ENCODE measurements at places on chromosomes 6 and 20.
A peak's percentile ranks its signal among the peaks of the same experiment; 100 is the strongest.

DNA sequence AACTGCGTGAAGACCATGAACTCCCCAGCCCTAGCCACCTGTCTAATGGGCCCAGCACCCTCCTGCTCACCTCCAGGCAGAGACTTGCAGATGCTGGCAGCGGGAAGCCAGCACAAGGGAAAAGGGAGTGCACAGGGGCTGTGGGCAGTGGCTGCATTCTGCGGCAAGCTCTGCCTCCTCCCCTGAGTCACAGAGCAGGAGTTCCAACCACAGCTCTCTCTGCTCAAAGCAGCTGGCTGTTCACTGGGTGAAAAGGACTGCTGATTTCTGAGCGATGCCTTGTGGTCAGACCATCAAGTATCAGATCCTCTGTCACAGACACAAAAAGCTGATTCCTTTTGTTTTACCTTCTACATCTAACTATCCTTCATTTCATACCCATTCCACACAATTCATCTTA is 10.5 kb downstream of the NKX2-2 start:
- no peak for DNase-seq

DNA sequence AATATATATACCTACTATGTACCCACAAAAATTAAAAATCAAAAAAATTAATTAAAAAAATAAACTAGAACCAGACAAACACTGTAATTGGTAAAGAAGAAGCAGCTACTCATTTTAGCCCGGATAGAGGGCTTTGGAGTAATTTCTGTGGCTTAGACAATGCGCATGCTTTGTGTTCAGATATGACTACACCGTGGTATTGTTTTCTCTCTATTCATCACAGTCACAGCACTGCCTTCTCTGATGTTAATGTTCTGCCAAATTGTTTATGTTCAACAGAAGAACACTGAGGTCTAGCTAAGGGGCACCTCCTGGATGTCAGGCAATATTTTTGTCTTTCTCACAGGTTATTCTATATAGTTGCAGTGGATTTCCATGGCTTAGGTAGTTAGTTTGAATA is 77.5 kb upstream of the GJE1 start:
- DNase-seq: no peak

DNA sequence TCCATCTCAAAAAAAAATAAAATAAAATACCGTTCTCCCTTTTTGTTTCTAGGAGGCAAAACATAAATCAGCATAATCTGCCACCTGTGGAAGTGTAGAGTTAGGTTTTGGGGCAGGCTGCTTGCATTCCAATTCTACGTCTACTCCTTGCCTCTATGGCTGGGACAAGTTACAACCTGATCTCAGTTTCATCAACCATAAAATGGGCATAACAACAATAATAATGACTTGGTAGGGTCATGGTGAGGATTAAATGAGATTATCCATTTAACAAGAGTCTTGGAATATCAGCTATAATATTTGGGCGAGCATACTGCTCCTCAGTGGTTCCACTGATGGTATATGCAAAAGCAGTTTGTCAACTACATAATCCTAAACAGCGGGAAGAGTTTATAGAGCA is 3.7 kb upstream of the RAE1 start:
- no peak for DNase-seq

DNA sequence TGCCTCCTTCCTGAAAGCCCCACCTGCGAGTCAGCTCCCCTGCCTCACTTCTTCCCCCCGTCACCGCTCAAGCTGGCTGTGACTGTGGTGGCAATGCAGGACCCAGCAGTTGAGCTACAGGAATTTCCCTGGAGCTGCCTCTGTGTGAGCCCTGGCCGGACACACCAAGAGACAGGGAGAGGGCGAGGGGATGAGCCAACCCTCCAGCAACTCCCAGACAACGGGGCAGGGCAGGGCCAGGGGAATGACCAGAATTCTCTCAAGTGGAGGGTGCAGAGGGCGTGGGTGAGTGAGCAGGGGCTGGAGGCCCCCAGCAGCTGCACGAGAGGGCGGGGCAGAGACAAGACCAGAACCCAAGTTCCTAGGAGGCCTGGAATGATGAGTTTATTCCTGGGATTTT is 4.9 kb upstream of the ARFGAP1 start:
- no peak for DNase-seq

- DNase-seq: no peak
These were observed 62.4 kb downstream of the TXNDC5 start for GRCh38 chr6:7848229-7848628.

DNA sequence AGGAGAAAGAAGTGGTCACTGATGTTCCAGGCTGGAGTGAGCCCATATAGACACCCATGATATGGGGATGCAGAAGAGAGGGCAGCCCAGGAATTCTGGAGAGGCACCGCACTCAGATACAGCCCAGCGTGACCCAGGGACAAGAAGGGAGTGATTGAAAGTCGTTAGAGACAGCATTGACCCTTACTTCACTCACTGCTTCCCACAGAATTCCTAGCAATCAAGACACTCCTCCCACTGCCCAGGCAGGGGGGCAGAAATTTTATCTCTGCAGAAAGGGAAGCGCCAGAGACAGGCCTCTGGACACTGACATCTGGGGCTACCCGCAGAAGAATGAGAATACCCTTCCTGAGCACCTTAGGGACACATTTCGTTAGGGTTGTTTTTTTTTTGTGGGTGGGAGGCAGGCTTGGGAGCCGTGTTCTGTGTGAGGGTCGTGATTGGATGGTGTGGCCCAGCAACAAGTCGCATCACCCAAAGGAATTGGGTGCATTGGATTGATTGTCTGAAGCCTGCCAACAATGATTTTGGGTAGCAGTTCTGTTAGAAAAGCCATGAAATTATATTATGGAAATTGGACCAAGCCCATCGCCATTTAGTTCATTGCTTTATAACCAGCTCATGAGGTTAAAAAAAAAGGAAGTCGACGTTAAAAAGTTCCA is 45.9 kb upstream of the MAP3K4 start:
- no peak for DNase-seq

- peak; percentile 38 for DNase-seq
These were observed 1.2 kb downstream of the CDH4 start for GRCh38 chr20:61253264-61253639.

- no peak for DNase-seq
These were observed 59.7 kb downstream of the ALDH5A1 start for GRCh38 chr6:24554474-24554873.

GRCh38 chr6:52496631-52497030 is 76.5 kb downstream of the EFHC1 start:
- no peak for DNase-seq

DNA sequence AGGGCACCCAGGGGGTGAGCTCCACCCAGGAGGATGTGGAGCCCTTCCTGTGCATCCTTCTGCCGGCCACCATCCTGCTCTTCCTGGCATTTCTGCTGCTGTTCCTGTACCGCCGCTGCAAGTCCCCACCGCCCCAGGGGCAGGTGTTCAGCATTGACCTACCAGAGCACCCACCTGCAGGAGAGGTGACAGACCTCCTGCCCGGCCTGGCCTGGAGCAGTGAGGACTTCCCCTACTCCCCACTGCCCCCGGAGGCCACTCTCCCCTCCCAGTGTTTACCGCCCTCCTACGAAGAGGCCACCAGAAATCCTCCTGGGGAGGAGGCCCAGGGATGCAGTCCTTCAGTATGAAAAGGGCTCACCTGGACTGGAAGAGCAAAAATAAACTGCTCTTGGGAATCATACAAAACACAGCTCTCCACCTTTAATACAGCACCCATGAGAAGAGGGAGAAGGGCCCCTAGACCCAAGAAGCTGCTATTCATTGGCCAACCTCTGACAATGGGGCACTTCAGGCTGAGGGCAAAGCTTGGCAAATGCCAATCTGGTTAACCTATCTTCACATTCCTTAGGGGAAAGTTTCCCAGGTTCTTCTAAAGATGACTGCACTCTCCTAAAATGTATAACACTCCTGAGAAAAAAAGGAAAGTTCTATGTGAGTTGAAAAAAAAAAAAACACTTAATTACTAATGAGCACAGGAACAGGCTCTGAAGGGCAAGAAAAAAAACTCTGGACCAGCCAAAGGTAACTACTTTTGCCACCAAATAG is 5.0 kb downstream of the SMIM28 start:
- DNase-seq: peak; percentile 24

DNA sequence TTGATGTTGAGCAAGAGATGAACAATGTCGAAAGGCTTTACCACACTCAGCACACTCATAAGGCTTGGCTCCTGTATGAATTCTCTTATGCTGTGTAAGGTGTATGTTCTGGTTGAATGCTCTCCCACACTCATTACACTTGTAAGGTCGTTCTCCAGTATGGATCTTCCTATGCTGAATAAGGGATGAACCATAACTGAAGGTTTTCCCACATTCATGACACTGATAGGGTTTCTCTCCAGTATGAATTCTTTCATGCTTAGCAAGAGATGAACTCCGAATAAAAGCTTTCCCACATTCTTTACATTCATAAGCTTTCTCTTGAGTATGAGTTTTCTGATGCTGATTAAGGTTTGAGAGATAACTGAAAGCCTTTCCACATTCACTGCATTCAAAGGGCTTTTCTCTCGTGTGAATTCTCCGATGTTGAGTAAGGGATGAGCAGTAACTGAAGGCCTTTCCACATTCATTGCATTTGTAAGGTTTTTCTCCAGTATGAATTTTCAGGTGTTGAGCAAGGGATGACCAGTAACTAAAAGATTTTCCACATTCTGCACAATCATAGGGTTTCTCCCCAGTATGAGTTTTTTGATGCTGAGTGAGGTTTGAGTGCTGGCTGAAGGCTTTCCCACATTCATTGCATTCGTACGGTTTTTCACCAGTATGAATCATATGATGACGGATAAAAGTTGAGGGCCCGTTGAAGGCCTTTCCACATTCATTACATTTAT is 21.1 kb downstream of the ZNF184 start:
- no peak for DNase-seq

DNA sequence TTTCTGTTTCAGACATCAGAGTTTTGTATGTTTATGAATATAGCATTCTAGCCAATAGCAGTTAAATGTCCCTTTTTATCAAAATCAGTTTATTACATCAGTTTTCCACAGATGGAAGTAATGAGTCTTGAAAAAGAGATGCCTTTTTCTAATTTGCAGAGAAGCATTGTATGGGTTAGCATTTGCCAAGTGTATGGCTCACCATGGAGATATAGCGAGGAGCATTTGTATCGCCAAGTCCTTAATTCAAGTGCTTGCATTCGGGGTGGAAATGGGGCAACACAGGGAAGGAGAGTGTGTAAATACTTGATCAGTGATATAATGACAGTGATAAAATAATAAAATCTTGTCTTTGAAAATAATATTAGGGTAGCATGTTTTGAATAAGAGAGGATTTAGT is 42.9 kb downstream of the TXLNB start:
- DNase-seq: no peak

- DNase-seq: no peak
These were observed 8.0 kb downstream of the RNF217 start for GRCh38 chr6:124970243-124970642.

DNA sequence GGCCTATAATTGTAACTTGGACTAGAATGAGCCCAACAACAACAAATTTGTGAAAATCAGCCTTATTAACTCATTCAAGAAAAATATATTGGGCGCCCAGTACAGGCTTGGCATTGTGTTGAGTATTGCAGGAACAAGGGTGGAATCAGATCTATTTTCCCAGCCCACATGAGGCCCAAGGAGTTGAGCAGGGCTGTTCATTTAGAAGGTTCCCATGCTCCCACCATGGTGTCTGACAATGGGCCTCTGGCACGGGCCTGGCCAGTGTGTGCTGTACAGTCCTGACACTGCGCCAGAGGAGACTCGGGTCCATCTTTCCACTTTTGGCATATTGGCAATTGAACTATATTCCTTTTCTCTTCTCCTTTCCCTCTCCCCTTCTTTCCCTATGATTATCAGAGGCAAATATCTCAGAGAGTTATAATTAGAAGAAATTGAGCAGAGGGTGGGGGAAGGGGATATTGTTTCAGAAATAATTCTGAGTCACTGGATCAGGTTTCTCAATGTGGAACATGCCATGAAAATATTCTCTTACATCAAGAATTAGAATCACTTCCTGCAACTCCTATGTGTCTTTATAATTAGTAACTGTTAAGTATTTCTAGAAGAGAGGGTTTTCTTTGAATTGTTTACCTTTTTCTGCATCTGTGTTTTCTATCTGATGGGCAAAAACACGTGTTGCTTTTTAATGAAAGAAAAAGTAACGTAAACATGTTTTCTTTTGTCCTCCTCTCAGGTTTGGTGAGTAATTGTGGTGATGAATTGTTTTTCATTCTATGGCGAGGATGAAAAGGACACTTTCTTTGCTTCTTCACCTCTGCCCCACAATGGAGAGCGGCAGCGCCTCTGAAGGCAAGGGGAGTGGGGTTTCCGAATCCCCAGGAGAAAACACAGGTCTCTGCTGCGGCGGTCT is 209.4 kb downstream of the FOXA2 start:
- peak; percentile 76 for DNase-seq

GRCh38 chr20:38723017-38723847 is 1.1 kb upstream of the SLC32A1 start:
- no peak for DNase-seq

- peak; percentile 36 for DNase-seq
These were observed 1.9 kb downstream of the SLC32A1 start for GRCh38 chr20:38725931-38726803.

GRCh38 chr20:58718121-58718563 is 25.5 kb downstream of the NPEPL1 start:
- DNase-seq: no peak

- peak; percentile 86 for DNase-seq
These were observed 332.9 kb upstream of the PRDM1 start for GRCh38 chr6:105753207-105753606.

GRCh38 chr20:47850146-47850545 is 64.9 kb upstream of the SULF2 start:
- DNase-seq: no peak

GRCh38 chr20:62208795-62209755 is 11.0 kb downstream of the HRH3 start:
- DNase-seq: no peak

DNA sequence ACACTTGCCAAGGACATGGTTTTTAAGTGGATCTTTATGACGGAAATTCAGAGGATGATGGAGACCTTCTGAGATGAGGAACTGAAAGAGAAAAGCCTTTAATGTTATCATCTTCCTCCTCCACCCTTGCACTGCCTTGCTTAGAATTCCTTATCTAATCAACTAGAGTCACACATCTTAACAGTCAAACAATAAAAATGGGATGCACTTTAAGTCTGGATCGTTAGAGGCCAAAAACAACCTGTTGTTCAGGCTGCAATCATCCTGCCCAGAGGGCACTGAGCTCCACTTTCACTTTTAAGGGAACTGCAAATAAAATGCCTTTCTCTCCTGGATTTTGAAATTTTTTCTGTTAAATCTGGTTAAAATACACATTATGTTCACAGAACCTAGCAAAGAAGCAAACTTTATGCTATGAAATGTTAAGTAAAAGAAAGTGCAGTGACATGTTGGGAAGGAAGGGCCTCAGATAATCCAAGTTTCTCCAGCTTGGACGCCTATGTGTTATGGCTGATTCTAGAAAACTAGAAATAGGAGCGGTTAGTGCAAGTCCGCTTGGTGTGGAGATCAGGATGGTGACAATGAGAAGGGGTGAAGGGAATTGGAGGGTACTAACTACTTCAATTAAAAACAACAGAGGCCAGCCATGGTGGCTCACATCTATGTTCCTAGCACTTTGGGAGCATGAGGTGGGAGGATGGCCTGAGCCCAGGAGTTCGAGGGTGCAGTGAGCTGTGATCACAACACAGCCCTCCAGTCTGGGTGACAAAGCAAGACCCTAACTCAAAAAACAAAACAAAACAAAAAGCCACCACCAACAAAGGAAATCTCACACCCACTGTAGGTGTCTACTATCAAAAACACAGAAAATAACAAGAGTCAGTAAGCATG is 66.4 kb upstream of the KIF13A start:
- peak; percentile 54 for DNase-seq

All from epithelial cell of esophagus (primary cell).